ENCODE measurements at places on chromosomes 16 and 17.
A peak's percentile ranks its signal among the peaks of the same experiment; 100 is the strongest.

DNA sequence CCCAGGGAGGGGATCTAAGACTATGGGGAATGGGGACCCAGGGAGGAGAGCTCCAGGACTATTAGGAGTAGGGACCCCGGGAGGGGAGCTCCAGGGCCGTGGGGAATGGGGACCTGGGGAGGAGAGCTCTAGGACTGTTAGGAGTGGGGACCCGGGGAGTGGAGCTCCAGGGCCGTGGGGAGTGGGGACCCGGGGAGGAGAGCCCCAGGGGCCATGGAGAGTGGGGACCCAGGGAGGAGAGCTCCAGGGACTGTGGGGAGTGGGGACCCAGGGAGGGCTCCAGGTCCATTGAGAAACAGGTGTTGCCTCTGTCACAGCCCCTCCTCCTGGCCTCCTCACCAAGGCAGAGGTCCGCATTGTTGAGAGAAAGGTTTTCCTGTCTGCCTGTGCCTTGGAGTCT lies 16.0 kb downstream of the MPRIP start:
- no peak for DNase-seq

- peak; percentile 37 for DNase-seq
These were observed 7.7 kb downstream of the CORO6 start for GRCh38 chr17:29615048-29615385.

DNA sequence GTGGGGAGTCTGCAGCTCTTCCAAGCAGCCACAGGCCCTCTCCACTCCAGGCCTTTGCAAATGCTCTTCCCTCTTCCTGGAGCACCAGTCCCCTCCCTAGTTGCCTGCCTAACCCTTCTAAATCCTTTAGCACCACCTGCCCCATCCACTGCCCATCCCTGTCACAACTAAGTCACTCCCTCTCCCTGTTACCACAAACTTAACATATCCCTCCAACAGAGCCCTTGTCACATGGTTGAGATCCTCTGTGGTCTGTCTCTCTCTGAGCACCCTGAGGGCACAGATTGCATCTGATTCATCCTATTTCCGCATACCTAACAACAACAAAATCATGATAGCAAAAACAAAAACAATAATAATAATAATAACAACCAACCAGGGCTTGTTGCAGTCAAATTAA lies 11.0 kb upstream of the BEAN1 start:
- no peak for DNase-seq

DNA sequence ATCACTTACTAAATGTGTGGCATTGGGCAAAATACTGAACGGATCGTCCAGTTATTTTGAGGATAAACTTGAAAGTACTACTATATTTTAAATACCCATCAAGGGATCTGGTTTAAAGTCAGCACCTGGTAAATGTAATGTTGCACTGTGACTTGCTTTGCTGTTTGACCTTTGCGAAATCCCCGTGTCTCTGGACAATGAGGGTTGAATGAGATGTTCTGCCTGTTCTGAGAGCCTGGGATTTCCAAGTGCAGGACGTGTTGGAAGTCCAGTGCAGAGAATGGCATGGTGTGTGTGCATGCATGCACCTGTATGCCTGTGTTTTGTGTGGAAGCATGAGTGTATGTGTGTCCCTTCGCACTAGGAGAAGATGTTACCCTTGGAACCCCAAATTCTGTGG lies 106.6 kb downstream of the N4BP1 start:
- no peak for DNase-seq

- DNase-seq: no peak
These were observed 109.5 kb downstream of the ASIC2 start for GRCh38 chr17:33183487-33184026.

All from adipocyte (in vitro differentiated cells).